ENCODE measurements at places on chromosomes 12 and 14.

GRCh38 chr12:132351751-132352495, 22.5 kb upstream of the GALNT9 start:
- DNase-seq = no peak

DNA sequence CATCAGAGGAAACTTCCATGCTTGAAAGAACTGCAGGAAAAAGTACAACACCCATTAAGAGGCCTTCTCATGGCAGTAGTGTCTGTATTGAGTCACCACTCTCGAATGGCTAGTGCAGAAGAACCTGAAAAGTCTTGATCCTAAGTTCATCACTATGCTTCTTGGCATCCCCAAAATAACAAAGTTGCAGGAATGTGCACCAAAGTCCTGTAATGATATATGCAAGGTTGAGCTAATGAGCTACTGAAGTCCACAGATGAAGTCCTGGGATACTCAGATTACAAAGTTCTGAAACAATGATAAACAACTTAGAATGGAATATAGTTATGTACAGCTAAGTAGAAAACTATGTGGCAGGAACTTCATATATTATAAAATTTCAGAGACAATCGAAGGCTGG, 545.4 kb downstream of the FOXG1 start:
- DNase-seq = no peak

DNA sequence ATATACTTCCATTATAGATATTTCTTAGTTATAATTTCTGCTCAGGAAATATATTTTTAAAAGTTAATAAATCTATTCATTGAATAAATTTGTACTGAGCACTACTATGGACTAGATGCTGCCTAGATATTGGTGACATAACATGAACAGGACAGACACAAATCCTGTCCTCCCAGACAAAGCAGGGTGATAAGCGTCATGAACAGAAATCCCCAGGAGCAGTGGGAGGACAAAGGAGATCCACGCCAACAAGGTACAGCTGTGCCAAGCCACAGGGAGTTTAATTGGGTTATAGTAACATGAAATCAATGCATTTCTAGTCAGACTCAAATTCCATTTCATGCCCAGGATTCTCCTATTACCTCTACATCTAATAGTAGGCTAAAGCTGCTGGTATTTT, 171.8 kb upstream of the CPNE8 start:
- no peak for DNase-seq

GRCh38 chr12:3537719-3538465, 46.9 kb downstream of the PRMT8 start:
- no peak for DNase-seq

GRCh38 chr12:131928080-131928710, 881 bp upstream of the PUS1 start:
- DNase-seq = no peak

DNA sequence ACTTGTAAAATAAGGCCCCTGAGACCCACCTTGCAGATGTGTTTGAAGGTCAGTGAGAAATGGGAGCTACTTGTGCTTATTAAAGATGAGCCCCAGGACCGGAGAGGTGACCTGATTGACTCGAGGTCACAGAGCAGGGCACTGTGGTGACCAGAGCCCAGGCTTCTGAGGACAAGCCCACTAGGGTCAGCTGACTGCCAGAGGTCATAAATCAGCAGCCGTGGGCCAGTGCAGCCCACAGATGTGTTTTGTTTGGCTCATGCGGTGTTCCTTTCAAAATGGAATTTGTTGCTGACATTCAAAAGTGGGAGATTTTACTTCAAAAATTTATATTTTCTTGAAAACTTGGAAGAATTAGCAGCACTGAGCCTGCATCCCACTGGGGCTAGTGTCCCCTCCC, 24.5 kb downstream of the JDP2 start:
- no peak for DNase-seq

- no peak for DNase-seq
Observed at GRCh38 chr14:68168460-68169109, 349.0 kb downstream of the RAD51B start.

GRCh38 chr14:104366931-104367865, 212.4 kb upstream of the C14orf180 start:
- DNase-seq = no peak

DNA sequence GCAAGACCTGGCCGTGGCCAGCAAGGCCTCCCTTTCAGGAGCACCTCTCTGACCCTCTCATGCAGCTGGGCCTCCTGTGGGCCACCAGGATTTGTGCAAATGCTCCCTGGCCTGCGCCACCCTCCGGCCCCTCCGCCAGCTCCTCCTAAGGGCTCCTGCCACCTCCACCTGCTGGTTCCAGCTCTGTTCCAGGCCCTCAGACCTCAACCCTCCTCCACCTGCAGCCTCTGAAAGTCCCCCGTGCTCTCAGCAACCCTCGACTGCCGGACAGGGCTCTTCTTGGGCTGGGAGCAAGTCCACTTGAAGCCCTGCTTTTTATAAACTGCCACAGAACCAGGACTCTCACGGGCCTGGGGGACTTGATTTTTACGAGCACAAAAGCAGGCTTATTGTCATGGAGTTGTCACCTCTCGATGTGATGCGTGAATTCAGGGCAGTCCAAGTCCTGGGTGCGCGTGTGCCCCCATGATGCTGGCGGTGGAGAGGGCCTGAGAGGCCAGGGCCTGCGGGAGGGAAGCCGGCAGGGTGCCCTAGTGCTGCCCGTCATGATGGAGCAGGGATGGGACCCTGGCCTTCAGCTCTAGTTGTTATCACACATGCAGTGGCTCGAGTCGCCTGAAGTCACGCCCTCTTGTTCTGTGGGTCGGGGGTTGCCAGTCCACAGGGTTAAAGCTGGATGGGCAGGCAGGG, 9.1 kb downstream of the TEDC1 start:
- no peak for DNase-seq

DNA sequence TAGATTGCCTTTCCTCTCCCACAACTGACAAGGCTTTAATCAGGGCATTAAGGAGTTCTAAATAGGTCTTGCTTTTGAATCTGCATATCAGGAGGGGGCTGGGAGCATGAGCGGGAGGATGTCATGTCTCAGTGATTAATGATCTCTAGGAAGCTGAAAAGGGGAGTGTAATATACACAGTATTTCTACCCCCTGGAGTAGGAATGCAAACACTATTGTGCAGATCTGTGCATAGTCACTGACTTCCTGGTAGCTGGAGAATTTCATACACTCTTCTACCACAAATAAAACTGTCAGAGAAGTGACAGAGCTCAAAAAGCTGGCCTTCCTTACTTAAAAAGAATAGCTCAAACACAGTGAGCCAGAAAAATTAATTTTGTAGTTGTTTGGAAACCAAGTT, 65.8 kb downstream of the RIC8B start:
- no peak for DNase-seq

- DNase-seq = no peak
Observed at GRCh38 chr12:47820631-47821345, 1.1 kb upstream of the HDAC7 start.

GRCh38 chr14:88592031-88592430, 29.2 kb downstream of the ZC3H14 start:
- DNase-seq = no peak

- no peak for DNase-seq
Observed at GRCh38 chr12:69105101-69105962, 134.0 kb upstream of the CPSF6 start.

- DNase-seq = no peak
Observed at GRCh38 chr12:16636435-16637055, 30.6 kb upstream of the LMO3 start.

DNA sequence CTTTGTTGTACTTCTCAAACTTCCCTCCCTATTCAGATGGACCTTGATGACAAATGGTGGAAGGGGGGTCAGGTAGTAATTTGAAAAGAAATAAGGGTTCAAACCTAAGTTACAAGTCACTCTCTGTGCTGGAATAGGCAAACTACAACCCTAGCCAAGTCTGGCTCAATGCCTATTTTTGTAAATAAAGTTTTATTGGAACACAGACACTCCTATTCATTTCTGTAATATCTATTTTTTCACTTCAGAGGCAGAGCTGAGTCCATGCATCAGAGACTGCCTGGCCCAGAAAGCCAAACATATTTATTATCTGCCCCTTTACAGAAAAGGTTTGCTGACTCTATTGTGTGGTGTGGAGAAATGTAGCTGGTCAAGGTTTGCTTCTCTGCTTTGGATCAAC, 78.4 kb upstream of the RIN3 start:
- DNase-seq = no peak

- no peak for DNase-seq
Observed at GRCh38 chr14:81042438-81042837, 87.0 kb downstream of the TSHR start.

DNA sequence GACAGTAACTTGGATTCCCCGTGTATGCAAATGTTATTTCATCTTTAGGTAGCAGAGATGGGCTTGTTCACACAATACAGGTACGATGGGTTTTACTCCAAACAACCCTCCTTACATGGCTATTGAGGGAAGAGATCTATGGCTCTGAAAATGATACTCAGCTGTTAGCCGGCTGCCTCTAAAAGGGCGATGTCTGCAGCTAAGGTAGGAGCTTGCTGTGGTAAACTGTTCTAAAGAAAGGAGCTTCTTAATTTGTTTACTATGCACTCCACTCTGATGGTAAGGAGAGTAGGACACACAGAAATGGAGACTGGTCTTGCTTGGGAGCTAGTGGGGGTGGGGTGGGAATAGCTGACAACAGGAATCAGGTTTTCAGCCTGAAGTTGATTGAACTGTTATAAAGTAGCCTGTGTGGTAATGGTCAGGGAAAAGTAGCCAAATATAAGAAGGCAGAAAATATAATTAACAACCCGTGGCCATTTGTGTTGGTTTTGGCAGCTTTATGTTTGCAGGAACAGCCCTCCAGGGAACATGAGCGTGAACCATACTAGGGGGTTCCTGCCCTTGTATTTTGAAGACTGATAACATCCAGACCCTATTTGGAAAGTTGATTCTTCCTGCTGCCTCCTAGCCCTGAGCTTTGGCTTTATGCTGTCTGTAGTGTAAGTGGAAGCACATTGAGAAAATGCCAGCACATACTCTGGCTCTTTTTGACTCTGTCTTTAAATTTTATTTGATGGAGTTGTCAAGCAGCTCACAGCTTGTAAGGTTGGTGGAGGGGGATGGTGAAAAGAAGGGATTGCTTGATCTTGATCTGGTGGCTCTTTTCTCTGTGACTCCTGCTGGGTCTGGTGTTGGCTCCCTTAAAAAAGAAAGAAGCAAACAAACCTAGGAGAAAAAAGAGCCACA, 929.8 kb downstream of the DIO2 start:
- DNase-seq = no peak

GRCh38 chr12:130216031-130216430, 53.8 kb downstream of the FZD10 start:
- DNase-seq = no peak

DNA sequence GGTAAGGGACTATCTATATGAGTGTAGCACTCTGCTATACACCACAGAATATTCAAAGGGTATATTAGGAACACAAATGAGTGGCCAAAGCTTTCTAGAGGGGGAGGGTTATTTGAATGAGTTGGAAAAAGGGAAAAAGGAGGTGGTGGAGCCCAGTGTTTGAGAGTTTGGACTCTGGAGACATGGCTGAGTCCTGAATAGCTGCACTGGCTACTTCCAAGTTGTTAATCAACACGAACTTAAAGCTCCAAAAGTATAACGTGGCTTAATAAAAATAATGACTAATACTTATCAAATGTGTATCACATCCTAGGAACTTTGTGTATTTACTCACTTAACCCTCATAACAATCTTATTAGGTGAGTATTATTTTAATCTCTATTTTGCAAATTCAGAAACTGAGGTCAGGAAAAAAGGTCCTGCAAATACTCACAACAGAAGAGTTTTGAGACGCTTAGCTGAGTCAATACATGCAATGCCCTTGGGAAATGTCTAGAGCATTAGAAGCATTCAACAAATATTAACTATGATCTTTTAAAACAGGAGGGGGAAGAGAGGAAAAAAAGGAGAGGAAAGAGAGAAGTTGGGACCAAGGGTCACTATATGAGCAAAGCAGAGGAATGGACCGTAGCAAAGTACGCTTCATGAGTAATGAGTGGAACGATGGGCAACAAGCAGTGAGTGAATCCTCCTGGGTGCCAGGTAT, 189.5 kb upstream of the HMGA2 start:
- DNase-seq = no peak

GRCh38 chr14:104598039-104598909, 6.3 kb downstream of the TMEM179 start:
- DNase-seq = no peak

- DNase-seq = no peak
Observed at GRCh38 chr14:77761205-77761931, 412 bp upstream of the SNW1 start.

- DNase-seq = no peak
Observed at GRCh38 chr12:103858335-103858734, 17.3 kb upstream of the NT5DC3 start.

DNA sequence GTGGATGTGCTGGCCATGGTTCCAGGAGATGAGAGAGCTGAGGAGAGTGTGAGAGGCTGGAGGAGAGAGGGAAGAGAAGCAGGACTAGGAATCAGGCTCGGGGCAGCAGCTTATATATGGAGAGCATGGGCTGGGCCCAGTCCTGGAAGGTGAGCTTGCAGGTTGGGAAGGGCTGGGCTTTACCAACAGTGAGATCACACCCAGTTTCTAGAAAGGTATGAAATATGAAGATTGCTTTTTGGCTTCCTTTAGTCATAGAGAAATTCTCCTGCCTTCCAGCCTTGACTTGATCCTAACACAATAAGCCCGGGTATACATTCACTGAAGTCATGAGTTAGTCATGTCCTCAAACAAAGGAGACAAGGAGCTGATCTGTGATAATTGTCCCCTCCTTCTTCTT, at the start of gene KRT6A:
Gene KRT6A (minus strand): TSS at position 86 of the 400 bp plus-strand sequence. CDS start 69 bp downstream, at position 17.
- no peak for DNase-seq

GRCh38 chr12:53230108-53230845, 1.7 kb downstream of the RARG start:
- DNase-seq = no peak

DNA sequence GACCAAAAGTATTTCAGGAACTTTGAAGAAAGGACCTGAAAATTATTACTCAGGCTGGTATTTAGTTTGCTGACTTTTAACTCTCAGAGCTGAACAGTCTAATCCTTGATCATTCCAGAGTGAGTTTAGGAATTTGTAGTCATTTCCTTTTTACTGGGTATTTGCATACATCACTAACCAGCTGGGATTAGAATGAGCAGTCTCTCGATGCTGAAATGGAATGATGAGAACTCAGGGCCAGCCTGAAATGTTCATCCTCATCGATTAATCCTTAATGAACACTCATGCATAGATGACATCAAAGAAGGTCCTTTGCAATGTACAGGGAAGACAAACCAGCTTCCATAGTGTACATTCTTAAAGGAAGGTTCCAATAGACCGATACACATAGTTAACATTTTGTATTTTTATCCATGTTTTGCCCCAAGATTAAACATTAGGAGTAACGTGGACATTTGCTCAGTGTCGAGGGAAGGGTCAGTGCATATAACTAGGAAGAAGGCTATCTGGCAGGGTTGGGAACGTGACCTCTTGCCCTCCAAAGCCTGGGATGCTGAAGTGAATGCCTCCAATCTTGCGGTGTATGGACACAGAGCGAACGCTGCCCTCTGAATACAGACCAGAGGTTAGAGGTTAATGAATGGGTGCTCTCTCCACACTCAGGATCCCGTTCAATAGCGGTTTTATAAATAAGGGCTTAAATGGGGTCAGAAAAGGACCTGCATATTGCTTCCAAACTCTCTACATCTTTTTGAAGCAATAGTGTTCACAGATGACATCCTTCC, 14.5 kb downstream of the FBXL14 start:
- DNase-seq = no peak

Data from naive B cell (primary cell).